ENCODE measurements at places on chromosomes 16 and 17.

GRCh38 chr16:23615805-23616204, 19.7 kb upstream of the NDUFAB1 start:
- no peak for DNase-seq

DNA sequence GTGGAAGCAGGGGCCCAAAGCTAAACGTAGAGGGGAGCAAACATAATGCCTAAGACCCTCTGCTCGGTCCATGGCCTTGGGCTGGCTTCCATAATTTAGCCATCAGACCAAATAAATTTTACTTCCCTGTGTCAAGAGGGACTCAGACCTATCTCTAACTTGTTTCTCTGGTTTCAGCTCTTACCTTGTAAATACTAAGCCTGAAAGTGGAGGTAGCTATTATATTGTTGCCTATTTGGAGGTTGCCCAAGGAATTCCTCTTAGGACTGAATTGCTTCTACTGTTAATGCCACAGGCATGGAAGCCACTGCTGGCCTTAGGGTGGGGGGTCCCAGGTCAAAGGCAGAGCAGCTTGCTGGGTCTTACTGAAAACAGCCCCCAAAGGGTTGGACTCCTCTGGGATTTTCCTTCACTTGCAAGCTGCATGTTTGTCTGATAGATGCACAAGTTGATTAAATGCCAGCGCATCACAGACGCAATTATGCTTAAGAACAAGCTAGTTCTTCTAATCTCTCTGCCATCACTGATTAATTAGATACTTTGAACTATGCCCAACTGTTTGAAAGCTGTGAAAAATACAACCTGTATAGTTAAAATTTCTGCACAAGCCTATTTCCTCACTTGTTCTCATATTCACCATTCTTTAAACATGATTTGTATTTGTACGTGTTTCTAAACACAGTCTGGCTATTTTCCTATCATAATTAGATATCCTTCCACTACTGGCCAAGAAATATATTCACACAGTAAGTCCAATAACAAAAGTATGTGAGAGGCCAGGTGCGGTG, 67.9 kb upstream of the HAS3 start:
- no peak for DNase-seq

DNA sequence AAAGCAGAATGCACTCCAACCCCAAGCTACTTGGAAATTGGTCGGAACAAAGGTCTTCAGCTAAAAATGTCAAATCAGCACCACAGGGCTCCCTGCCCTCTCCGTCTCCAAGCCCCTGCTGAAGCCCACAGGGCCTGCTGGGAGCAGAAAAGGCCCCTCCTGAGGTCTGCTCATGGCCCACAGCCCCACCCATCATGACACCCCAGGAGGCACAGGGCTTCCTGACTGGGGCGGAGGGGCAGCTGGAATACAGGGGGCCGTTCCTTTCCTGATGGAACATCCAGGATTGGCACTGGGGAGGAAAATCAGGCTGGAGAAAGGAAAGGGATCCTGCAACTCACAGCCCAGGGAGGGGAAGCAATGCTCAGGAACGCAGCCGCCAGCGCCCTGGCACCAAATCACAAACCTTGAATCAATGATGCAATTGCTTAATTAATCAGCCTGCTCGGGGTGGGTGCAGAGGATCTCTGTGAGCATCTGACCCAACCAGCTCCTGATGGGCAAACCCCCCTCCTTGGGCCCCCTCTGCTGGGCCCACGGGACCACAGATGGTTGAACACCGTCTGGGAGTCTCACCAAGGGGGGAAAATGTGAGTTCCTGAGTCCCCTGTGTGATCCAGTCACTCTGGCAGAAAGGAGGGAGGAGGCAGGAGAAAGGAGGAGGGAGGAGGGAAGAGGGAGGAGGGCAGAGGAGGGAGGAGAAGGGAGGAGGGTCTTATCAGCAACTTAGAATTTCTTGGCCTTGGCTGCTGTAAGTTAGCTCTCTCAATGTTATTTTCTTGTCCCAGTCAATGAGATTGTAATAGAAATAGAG, 155.5 kb downstream of the ZNF423 start:
- DNase-seq, result no peak

- no peak for DNase-seq
These were observed 67.2 kb downstream of the TOM1L2 start for GRCh38 chr17:17905036-17905320.

DNA sequence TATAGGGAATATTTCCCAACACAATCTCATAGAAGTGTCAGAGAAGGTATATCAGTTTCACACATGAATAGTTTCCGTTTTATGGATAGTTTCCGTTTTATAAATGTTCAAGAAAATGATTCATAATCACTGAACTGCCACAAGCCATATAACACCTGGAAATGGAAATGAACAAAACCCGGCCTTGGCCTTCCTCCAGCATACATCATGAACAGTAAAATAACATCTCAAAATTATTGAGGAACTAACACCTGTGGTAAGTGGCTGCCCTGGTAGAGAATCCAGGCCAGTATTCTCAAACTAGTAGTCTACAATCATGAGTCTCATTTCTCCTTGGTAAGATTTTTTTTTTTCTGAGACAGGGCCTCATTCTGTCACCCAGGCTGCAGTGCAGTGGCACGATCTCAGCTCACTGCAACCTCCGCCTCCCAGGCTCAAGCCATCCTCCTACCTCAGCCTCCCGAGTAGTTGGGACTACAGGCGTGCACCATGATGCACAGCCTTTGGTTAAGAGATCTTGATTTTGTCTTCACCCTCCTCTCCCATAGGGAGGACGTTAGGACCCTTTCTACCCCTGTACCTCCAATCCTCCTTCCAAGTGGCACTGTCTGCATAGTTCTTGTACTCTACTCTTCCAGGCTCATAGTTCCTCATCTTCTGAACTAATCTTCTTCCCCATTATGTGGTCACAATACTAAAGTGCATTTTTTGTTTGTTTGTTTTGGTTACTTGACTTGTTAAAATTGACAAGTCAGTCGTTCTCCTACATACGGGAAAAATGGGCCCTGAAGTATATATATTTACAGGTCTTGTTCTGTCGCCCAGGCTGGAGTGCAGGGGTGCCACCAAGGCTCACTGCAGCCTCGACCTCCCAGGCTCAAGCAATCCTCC, 15.0 kb upstream of the RGS9 start:
- no peak for DNase-seq

DNA sequence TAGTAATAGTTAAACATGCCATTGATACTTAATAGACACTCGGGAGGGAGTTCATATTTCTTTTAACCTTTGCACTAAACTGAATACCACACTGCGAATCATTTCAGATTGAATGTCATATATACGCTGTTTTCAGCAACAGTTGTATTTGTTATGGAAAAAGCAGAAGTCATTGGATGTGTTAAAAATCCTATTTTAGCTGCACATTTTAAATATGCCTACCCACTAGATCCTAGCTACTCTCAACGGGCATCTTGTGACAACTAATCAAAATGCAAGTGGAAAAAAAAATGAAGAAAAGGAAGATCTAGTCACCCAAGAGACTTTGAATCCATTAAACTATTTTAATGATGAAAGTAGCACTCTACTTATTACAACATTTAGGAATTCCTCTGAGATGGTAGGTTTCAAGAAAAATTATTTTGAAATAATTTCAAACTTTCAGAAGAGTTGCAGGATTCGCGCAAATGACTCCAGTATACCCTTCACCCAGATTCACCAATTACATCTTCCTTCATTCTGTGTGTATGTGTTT, 51.4 kb upstream of the MNT start:
- DNase-seq, result no peak

DNA sequence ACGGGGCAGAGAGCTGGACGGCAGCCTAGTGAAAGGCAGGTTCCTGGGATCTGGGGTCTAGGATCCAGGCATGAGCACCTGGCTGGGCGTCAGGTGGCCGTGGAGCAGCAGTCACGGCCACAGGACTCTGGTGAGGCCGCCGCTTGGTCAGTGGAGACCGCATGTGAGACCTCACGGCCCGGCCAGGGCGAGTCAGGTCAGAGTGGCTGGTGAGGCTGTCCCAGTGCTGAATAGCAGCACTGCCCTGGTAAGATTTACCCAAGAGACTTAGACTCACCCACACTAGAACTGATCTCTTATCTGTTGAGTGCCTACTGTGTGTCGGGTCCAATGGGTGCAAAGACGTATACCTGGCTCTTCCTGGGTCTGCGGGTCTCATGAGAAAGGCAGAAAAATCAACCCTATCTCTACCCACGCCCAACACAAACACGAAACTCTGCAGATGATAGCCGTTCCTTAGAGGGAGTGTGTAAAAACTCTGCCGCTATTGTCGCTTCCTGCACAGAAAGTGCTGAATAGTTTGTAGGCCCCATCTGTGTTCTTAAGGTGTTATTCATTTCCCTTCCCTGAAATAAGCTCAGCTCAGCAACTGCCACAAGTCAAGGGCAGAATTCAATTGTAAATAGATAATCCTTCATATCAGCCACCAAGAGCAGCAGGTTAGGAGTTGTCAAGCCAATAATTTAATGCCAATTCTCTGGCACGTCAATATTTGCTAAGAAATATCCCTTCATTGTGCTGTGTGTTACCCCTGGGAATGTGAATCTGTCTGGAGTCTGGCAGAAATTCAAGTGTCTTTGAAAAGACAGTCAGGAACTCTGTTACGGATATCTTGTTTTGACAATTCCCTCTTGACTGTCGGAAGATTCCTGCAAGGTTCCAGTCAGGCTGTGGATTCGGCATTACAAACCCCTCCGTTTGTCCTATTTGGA, 240.0 kb downstream of the NTN1 start:
- no peak for DNase-seq

- DNase-seq, result no peak
These were observed 45.0 kb downstream of the SOST start for GRCh38 chr17:43713494-43714162.

GRCh38 chr17:21200590-21201297, 13.2 kb downstream of the TMEM11 start:
- DNase-seq, result no peak

DNA sequence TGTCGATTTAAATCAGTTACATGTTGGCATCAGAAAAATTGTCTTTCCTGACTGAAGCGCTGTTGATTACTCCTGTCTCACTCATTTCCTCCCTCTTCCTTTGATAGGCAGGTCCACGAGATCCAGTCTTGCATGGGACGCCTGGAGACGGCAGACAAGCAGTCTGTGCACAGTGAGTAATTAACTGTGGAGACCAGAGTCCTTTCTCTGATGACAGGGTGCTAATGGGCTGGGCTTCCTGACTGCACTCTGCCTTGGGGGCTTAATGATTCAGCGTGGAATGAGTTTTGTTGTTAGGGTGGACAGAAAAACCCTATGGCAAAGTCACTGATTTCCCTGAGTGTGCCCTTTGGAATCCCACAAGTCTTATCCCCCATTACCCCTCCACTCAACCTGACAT, 6.5 kb downstream of the GOSR2 start:
- DNase-seq, result no peak

DNA sequence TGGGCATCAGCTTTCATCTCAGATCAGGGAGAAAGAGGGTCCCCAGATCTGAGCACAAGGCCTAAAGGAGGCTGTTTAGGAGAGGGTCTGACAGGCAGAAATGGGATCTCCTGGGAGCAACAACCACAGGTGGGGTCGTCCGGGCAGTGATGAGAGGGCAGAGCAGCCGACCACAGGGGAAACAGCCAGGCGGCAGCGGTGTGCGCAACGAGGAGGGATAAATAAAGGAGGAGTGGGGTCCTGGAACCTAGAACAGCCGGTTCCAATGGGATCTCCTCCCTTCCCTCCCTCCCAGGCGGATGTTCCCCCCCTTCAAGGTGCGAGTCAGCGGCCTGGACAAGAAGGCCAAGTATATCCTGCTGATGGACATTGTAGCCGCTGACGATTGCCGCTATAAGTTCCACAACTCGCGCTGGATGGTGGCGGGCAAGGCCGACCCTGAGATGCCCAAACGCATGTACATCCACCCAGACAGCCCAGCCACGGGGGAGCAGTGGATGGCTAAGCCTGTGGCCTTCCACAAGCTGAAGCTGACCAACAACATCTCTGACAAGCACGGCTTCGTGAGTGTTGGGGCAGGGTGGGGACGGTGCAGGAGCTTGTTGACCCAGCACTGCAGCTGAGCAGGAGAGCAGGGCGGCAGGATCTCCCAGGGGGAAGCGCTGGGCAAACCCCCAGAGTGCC, 1.9 kb downstream of the TBX2 start:
- DNase-seq, result no peak

DNA sequence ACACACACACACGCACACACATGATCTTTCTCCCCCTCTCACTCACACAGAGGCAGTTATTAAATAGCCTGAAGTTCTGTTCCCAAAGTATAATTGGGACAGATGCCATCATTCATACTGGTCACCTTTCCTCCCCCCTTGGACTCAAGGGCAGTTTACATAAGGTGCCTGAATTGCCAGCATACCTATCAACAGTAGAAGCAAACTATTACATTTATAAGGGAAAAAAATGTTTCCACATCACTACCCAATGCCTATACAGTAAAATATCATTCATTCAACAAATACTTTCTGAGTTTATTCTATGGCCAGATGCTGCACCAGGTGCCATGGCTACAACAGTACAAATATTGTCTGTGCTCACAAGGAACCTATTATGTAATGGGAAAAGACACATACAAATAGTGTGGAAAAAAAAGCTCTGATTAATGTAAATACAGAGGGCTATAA, 6.3 kb downstream of the CNTD1 start:
- DNase-seq, result no peak

DNA sequence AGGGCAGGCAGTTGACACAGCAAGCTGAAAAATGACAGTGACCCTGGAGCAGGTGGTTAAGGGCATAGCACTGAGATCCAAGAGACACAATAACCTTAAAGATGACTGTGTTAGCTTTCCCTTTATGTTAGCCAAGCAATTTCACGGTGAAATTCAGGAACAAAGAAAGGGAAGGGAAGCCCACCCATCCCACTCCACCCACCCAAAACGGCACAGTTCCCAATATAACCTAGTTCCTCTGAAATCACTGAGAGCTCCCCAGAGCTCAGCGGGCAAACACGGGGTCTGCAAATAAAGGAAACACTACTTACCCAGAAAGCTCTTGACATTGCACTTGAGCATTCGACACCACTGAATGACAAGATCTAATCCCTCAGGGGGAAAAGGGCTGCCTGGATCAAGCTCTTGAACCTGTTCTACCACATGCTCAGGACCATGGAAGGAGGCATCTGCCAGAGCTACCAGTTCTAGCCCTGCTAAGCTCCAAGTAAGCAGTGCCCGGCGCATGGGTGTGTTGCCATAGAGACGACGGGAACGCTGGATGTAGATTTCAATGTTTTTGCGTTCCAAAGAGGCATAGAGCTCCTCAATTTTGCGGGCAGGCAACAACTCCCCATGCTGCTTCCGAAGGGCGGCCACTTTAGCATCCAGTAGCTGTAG, 10.6 kb downstream of the BLTP2 start:
- no peak for DNase-seq

GRCh38 chr17:83073389-83074063, 5.9 kb upstream of the METRNL start:
- no peak for DNase-seq

DNA sequence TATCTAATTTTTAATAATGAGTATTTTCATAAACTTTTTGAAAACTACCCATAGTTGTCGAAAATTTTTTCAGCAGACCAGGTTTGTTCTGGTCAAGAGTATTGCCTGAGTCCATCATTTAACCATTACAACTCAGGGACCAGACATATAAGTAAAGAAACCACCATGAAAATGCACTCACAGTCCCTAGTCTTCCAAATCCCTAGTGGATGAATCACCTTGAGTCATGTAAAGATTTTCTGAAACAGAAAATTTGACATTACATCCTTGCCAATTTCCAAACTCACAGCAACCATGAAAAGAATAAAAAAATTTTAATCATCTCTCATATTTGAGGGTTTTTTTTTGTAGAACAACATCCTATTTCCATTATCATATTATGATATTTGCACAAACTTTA, 1337.5 kb upstream of the CDH8 start:
- DNase-seq, result no peak
